ENCODE measurements at places on chromosomes 4 and X. TPM values are rescaled to one million over a fixed set of nuclear protein-coding genes. Genes with fewer than 3 reads are reported as not detected.

DNA sequence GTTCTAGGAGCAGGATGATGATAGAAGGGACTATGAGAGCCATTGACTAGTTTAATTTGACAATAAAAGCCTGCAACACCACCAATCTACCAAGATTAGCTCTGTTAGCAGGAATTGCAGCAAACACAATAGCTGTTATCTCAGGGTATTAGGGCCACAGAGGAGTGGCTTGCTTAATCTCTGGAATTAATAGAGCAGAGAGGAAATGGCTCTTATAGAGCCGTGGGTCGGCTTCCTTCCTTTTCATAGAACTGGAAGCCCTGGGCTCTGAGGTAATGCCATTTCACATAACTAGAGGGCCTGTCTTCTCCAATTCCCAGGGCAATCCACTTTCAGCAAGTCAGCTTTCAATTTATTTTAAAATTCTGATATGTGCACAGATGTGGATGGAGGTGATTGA lies 83.0 kb downstream of the MAMLD1 start:
- DNase-seq, result no peak

DNA sequence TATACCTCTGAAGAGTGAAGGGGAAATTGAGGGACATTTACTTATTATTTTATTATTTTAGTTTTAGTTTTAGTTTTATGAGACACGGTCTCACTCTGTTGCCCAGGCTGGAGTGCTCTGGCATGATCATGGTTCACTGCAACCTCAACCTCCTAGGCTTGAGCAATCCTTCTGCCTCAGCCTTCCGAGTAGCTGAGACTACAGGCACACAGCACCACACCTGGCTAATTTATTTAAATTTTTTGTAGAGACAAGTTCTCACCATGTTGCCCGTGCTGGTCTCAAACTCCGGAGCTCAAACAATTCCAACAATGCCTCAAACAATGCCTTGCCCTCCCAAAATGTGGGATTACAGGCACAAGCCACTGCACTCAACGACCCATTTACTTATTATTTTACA lies 68.4 kb upstream of the BMP2K start:
- DNase-seq, result no peak

- DNase-seq, result no peak
Observed at GRCh38 chrX:10893976-10894375, 217.2 kb upstream of the HCCS start.

GRCh38 chr4:184765473-184766340 lies 31.8 kb upstream of the CENPU start:
- DNase-seq, result no peak

- DNase-seq, result no peak
Observed at GRCh38 chr4:54526560-54526959, 131.2 kb upstream of the KIT start.

The KLHL13 gene
- 85.8 TPM for total RNA-seq

DNA sequence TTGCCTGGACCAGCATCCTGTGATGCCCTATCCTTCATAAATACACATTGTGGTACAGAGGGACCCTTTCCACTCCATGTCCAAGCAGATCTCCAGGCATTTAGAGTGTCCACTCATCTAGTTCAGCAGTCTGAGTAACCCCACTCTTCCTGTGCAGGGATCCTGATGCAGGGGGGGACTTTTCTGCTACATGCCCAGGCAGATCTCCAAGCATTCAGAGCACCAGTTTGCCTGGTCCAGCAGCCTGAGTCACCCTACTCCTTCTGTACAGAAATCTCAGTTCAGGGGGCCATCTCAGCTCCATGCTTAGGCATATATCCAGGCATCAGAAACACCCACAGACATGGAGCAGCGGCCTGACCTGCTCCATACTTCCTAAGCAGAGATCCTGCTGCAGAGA lies 1089.8 kb downstream of the FAT4 start:
- DNase-seq, result no peak

DNA sequence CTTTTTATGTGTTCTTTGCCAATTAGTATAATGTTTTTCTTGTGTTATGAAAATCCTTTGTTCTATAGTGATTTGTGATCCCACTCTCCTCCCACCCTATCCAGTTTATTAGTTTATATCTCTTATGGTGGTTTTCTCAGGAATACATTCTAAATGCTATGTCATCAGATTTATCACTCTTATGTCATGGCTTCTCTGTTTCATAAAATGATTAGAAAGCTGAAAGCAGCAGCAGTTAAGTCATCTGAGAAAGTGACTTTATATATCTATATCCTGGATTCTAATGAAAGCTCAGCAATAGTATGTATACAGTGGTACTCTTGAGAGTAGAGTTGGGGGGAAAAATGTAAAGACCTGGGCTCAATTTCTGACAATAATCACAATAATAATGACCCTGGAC lies 41.2 kb downstream of the NCAPG start:
- DNase-seq, result no peak
